ACHN (cell line): ENCODE measurements at places on chromosomes 7 and 10.

DNA sequence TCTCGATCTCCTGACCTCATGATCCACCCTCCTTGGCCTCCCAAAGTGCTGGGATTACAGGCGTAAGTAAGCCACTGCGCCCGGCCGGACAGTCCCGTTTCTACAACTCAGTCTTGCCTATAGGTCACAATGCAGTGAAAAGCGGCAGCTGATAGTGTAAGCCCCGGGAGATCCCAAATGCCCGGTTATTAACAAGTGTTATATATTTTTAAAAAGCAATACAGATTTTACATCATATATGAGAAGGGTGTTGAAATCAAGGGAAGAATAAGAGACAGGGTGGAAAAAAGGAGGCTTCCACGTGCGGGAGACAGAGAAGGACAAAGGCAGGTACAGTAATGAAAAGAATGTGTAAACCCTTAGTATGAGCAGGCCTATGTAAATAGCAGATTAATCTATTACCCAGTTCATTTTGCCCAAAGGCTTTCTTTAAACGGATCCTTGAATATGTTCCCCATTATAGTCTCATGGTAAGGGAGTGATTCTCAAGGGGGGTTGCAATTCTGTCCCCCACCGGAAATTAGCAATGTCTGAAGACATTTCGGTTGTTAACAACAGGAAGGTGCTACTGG is 170.8 kb downstream of the PDE1C start:
- DNase-seq: no peak

DNA sequence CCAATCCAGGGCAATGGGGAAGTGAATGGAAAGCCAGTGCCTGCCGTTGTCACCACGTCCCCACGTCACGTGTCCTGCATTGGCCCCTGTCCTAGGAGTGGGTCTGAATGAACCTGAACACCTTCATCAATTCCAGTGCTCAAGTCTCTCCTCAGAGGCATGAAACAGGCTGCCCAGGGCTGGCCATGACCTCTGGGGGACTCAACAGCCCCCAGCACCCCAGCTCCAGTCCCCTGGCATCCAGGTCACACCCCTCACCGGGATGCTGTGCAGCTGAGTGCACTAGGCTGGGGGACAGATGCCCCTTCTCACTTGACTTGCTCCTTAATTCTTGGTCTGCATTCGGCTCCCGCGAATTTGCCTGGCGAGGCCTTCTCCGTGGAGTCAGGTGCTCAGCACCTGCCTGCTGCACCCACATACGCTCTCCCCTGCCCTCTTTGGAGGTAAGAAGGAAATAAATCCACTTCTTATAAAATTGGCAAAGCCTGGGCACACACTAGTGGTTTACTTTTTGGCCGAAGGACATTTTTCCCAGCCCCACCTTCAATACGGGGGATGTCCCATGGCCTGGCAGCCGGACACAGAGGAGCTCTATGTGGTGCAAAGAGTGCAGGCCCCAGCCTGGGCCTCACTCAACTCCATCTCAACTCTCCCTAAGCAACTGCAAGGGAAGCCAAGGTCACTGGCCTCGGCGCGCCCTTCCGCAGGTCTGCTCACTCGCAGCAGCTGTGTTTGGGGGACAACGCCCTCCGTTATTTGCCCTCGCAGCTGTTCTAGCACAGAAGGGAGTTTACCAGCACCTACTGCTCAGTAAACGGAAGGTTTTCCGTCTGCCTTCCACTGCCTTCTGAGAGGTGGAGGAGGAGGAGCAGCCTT is 77.6 kb upstream of the SHH start:
- DNase-seq: no peak

GRCh38 chr7:20793694-20794394 is 7.2 kb upstream of the SP8 start:
- DNase-seq: no peak

GRCh38 chr7:6409944-6410693 is 37.6 kb downstream of the DAGLB start:
- no peak for DNase-seq

GRCh38 chr7:46478046-46478445 is 557.0 kb upstream of the IGFBP3 start:
- peak; percentile 8 for DNase-seq

DNA sequence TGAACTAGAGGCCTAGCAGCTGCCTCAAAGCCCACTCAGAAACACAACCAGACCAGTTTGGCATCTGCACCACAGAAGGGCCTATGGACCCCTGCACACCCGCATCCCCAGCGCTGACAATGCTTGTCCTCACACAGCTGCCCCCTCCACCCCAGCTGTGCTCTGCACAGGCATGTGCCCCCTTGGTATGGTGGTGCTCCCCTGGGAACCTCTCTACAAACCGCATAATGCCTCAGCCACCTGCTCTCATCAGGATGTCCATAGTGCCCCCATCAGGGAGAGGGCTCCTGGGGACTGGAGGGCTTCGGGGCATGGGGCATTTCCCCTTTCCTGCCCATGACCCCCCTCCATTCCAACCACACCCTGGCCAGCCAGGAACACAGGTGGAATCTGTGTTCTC is 347.5 kb downstream of the GRID1 start:
- no peak for DNase-seq

GRCh38 chr7:130933919-130934318 is 199.9 kb upstream of the KLF14 start:
- no peak for DNase-seq

- DNase-seq: no peak
Observed at GRCh38 chr7:27144781-27145164, 1.3 kb upstream of the HOXA5 start.

DNA sequence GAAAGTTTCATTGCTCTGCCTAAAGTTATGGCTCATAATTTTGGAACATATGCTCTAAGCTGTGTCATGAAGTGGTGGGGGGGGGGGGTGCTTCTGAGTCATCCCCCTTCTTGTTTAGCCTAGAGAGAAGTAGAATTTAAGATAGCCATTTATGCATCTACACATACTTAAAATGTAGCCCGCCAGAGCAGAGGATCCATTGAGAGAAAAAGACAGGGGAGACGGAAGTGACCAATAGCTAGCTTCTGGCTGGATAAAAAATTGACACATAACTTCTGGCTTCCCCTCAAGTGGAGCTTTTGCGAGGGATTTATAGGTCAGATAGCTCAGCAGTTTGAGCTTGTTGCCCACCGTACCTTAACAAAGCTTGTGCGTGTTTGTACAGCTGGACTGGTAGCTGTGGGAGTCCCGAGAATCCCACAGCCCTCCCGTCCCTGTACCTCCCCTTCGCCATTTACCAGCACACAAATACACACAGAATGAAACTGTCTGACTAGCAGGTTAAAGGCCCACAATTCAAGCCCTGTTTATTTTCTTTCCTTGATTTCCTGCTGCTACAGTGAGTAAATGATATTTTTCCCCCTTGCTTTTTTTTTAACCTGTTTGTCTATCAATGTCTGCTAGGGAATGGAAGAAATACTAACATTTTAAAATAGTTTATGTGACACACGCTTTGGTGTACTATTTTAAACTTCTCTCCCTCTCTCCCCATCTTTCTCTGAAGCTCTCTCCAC is 232.6 kb upstream of the FERD3L start:
- DNase-seq: no peak

DNA sequence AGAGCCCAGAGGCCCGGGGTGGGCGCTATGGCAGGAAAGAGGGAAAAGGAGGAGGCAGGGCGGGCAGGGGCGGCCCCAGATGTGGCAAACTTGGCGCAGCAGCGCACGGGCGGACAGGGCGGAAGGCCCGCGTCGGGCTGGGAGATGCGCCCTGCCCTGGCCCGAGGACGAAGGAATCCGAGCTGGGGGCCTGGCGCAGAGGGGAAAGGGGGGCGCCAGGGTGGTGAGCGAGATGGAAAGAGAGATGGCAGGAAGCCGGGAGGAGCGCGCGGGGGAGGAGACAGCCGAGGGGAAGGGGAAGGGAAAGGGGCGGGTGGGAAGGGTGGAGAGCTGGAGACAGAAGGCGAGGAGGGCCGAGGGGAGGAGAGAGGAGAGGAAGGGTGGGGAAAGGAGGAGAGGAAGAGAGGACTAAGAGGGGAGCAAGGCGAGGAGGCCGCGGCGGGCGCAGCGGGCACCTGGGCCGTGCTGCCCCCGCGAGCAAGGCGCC is at the start of gene MARVELD1:
Gene MARVELD1, plus strand, starts transcription at position 392 of the 487 bp plus-strand sequence. CDS start 147 bp downstream, outside the sequence.
- peak; percentile 79 for DNase-seq

DNA sequence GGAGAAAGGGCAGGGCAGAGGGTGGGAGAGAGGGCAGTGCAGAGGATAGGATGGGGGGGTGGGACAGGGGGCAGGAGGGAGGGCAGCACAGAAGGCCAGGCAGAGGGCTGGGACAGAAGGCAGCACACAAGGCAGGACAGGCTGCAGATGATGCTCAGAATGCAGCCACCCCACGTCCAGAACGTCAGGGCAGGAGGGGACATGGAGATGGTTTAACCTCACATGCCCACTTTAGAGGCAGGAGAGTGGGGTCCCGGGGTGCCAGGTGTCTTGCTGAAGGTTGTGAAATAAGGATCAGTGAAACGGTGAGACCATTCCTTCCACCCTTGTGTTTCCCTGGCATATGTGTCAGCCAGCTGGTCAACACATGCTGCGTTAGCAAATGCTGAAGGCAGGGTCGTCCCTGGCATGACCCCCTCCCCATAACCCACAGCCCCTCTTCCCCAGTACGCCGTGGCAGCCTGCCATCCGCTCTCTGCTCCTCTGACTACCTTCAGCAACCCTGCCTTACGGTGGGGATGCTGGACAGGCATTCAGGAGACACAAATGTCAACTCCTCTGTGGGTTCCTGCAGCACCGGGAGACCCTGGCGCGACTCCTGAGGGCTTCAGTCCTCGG is 592.1 kb downstream of the DNAJB6 start:
- no peak for DNase-seq

DNA sequence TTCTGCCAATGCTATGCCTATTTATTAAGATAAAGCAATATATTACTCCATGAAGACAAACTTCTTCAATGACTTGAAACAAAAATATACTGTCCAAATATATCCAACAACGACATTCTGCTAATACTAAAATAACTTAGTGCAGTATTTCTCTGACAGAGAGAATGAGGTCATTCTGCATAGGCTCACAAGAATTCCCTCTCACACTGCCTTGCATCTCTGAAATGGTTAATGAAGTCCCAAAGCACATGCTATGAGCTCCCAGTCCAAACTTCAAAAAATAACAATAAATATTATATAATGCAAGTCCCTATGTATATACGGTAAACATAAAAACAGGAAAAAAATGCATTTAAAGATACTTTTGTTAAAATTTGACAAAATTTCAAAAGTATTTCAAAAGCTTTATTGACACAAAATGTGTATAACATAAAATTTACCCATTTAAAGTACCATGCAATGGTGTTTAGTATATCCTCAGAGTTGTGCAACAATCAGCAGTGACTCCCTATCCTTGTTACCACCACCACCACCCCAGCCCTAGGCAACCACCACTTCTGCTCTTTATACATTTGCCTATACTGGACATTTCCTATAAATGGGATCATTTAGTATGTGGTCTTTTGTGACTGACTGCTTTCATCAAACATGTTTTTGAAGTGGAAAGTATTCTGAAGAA is 27.6 kb downstream of the CHCHD3 start:
- DNase-seq: peak; percentile 62

DNA sequence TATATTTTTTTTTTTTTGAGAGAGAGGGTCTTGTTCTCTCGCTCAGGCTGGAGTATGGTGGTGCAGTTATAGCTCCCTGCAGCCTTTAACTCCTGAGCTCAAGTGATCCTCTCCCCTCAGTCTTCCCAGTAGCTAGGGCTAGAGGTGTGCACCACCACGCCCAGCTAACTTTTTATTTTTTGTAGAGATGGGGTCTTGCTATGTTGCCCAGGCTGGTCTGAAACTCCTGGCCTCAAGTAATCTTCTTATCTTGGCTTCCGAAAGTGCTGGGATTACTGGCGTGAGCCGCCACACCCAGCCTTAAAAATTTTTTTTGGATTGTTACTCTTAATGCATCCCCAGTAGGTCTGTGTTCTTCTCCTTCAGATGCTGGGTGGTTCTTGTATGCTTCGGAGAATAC is 4.2 kb downstream of the UBTD1 start:
- DNase-seq: no peak

DNA sequence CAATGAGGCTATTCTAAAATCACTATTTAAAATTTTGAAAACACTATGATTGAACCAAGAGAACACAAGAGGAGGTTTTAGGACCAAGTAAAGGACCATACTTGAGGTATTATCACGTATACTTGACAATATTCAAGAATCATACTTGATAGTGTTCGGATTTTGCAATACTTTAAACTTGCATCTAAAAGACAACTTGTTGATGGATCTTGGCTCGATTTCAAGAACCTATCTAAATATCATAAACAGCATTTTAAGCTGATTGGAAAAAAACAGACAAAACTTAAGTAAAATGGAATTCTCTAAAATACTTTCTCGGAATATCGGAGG is 1.3 kb downstream of the NAMPT start:
- no peak for DNase-seq

GRCh38 chr7:3234851-3235250 is 66.2 kb upstream of the SDK1 start:
- DNase-seq: no peak

GRCh38 chr7:112411186-112411795 is 39.0 kb upstream of the IFRD1 start:
- peak; percentile 54 for DNase-seq

DNA sequence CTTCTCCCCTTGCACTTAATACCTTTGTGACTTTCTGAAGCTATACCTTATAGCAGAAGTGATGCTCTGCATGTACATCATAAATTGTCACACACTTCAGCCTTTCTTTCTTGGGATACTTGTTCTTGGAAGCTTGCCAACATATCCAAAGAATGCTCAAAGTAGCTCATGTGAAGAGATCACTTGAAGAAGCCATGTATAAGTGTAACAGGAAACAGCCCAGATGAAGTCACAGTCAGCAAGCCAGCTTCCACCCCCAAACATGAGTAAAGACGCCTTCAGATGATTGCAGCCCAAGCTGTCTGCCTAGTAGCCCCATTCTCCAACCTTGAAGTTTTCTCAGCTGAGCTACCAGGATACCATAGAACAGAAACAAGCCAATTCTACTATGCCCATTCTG is 50.9 kb downstream of the DGKB start:
- no peak for DNase-seq

GRCh38 chr10:102134416-102134815 is 1.6 kb downstream of the PPRC1 start:
- no peak for DNase-seq

GRCh38 chr7:33261585-33261984 is 132.2 kb downstream of the BBS9 start:
- DNase-seq: no peak

GRCh38 chr10:131737543-131738395 is 163.0 kb upstream of the PPP2R2D start:
- DNase-seq: no peak

GRCh38 chr10:62038609-62039190 is 137.2 kb downstream of the ARID5B start:
- DNase-seq: peak; percentile 80

GRCh38 chr10:114038819-114039218 is 4.8 kb upstream of the ADRB1 start:
- DNase-seq: no peak

GRCh38 chr7:10646194-10646593 is 327.5 kb upstream of the PHF14 start:
- DNase-seq: no peak

DNA sequence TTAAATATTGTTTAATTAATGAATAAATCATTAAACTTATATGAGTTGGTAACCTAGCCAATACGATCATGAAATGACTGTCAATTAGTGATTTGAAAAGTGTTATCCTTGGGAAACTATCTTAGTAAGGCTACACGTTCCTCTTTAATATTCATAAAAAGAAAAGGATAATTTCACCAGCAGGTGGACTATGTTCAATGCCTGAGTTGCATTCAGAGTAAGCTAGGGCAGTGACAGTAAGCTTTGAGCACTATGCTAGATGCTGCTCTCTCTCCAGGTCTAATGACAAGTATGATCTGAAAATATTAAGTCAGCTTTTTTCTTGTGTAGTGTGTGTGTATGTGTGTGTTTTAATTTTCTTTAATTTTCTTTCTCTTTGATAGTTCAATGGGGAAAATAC is 486.3 kb upstream of the PCDH15 start:
- DNase-seq: peak; percentile 28
